Fibroblast of skin of scalp (primary cell): ENCODE measurements at places on chromosomes 2 and 18.
A peak's percentile ranks its signal among the peaks of the same experiment; 100 is the strongest.

DNA sequence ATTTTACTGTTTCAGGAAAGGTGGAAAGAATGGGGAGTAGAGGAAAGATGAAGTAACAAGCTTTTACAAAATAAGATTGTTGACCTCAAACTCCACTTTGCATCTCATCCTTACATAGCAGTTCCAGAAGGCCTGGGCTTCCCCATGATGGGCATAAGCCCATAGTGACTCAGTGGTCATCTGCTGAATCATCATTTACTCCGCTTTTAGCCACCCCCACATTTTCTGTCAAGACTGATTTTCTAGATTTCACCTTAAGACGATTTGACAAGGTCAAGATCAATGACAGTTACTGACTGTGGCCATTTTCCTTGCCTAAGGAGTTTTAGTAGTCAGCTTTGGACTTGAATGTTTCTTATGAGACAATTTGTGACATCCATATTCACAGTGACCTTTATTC is 49.4 kb downstream of the PLEKHM3 start:
- no peak for DNase-seq

DNA sequence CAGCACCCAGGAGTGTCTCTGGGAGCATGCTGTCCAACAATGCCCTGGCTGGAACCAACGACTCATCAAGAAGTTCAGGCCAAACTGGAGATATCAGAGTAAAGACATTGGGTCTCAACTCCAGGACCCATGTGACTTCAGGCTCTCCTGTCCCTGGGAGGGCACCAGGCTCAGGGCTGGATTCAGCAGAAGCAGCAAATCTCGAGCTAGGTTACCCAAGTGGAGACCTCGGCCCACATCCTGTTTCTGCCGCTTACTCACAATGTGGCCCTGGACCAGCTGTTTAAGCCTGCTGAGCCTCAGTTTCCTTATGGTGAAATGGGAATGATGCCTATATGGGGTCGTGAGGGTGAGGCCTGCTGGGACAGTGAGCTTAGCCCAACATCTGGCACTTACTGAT is 9.3 kb upstream of the OTOF start:
- DNase-seq: no peak

GRCh38 chr18:64017870-64018269 is 48.0 kb downstream of the SERPINB8 start:
- peak; percentile 27 for DNase-seq

DNA sequence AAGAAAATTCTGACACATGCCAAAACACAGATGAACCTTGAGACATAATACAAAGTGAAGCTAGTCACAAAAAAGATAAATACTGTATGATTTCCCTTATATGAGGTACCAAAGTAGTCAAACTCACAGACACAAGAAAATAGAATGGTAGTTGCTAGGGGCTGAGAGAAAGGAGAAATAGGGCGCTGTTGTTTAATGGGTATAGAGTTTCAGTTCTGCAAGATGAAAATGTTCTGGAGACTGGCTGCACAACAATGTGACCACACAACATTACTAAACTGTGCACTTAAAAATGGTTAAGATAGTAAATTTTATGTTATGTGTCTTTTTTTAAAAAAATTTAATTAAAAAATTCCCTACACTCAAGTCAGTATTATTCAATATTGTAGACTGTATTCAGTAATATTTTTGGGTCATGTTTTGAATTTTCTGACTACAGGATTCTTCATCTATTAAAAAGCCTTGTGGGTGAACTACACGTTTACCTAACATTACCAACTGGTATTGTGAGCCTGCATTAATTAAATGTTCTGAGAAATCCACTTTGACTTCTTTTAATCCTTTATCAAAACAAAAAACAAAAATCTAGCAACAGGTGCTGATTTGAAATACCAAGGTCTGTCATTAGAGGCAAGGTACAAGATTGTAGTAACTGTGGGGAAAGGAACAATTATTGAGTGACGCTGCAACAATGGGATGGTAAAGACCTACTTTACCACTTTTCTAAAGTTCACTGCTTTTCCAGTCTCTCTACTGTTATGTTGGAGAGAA is 140.8 kb upstream of the ZFP36L2 start:
- DNase-seq: no peak

DNA sequence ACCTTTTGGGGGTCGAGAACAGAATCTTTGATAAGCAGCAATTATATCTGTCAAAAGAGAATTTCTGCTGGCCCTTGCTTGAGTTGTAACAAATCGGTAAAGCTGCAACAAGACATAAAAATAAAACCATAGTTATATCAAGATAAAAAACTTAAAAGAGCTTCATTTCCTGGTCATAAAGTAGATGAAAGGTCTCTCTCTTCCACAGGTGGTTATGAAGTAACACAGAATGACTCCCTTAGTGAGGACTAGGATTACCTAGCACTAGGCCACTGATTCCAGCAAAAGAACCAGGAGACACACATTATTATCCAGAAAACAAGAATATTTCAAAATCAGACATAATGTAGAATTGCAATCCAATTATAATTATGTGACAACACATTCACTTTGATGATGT is 5.4 kb downstream of the AFG3L2 start:
- no peak for DNase-seq

GRCh38 chr2:239370876-239371725 is 29.7 kb downstream of the HDAC4 start:
- DNase-seq: no peak

GRCh38 chr2:85806358-85807118 is 52.7 kb downstream of the ATOH8 start:
- DNase-seq: no peak

DNA sequence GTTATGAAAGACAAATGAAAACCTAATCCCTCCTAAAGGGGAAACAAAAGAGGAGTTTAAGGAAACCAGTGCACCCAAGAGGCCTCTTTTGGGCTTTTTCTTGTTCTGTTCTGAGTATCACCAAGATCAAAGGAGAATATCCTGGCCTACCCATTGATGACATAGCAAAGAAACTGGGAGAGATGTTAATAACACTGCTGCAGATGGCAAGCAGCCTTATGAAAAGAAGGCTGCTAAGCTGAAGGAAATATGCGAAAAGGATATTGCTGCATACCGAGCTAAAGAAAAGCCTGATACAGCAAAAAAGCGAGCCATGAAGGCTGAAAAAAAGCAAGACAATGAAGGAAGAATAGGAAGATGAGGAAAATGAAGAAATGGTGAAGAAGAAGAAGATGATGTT is 23.6 kb upstream of the STAT4 start:
- DNase-seq: no peak

GRCh38 chr18:616380-616995 is 19.7 kb downstream of the CLUL1 start:
- peak; percentile 60 for DNase-seq

- DNase-seq: no peak
These were observed 144.9 kb downstream of the DDX1 start for GRCh38 chr2:15736396-15737180.

DNA sequence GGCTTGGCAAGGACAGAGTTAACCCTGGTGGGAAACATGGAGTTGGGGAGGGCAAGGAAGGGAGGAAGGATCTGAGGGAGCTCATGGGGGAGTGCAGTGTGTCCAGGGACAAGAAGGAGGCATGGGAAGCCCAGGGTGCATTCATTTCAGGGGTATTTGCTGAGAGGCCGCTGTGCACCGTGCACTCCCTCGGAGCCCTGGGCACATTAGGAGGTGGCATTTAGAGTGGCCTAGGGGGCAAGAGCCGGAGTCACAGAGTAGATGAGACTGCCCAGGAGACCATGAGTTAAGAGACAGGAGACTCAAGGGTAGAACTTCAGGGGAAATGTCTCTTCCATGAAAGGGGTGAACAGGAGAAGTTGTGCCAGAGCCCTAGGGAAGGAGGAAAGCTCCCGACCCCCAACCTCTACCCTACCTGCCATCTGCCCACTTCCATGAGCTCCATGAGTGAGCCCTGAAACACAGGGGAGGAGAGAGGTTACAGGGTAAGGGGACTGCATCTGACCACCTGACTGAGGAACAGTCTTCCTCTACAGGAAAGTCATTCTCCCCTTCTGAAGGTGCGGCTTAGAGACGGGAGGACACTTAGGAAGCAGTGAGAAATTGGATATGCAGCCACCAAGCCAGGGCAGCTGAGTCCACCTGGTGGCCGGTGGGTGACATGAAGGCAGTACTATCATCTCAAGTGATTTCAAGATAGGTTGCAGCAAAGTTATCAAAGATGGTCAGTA is 58.5 kb upstream of the COPS8 start:
- DNase-seq: peak; percentile 81

GRCh38 chr2:225735844-225736243 is 336.3 kb downstream of the NYAP2 start:
- DNase-seq: peak; percentile 82

DNA sequence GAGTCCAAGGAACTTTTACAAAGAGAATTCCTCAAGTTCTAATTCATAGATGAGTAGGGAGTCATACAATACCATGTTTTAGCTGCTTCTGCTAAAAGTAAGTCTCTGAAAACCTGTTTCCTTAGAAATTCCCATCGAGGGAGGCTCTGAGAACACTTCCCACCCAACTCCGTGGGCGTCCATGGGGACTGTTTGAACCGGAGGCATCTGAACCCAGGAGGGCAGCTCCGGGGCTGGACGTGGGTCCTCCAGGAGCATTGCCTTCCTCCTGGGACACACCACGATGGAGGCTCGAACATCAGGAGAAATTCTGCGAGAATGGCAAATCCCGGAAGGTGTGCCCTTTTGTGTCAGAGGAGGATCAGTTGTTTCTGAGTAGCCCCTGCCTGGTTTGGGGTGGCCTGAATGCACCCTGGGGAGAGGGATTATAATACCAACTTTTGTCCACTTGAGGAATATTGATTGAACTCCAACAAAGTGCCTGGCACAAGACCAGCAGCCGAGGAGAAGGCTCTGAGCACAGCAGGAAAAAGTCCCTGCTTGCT is 327.5 kb upstream of the SALL3 start:
- DNase-seq: no peak

DNA sequence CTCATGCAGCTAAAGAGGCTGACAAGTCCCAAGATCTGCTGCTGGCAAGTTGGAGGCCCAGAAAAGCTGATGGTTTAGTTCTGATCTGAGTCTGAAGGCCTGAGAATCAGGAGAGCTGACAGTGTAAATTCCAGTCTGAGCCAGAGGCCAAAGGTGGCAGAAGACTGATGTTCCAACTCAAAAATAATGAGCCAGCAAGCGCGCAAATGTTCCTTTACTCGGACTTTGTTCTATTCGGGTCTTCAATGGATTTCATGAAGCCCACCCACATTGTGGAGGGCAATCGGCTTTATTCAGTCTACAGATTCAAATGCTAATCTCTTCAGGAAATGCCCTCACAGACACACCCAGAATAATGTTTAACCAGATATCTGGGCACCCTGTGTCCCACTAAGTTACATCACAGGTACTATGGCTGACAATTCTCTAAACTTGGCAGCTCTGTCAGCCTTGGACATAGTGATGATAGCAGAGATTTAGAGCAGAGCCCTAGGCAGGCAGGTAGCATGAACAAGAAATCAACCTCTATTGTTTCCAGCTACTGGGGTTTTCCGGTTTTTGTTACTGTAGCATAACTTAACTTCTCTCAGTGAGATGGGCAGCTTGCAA is 318.5 kb downstream of the HRH4 start:
- no peak for DNase-seq

GRCh38 chr18:76437910-76438309 is 57.1 kb downstream of the ZNF516 start:
- DNase-seq: no peak

GRCh38 chr18:12411456-12411855 is 3.7 kb downstream of the PRELID3A start:
- DNase-seq: no peak

DNA sequence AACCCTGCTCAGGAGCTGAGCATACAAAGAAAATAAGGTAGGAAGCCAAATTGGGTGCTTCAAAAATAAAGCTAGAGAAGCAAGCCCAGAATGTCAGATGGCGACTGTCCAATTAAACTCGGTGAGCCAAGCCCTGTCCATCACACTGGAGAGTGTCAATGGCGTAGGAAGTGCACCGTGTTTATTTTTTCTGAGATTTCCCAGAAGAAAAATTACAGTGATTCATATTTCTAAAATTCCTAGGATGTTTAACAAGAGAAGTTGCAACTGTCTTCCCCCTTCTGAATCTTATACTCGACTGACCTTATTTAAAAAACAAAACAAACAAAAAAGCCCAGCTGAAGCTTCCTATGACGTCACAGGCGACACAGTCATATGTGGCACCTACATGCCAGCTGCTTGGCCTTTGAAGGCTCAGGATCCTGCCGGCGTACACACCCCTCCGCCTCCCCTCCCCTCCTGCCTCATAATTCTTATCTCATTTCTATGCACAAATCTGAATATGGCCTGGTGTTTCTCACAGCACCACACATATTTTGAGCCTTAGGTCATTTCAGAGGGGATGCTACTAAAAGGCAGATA is 60.8 kb downstream of the MBP start:
- peak; percentile 94 for DNase-seq

DNA sequence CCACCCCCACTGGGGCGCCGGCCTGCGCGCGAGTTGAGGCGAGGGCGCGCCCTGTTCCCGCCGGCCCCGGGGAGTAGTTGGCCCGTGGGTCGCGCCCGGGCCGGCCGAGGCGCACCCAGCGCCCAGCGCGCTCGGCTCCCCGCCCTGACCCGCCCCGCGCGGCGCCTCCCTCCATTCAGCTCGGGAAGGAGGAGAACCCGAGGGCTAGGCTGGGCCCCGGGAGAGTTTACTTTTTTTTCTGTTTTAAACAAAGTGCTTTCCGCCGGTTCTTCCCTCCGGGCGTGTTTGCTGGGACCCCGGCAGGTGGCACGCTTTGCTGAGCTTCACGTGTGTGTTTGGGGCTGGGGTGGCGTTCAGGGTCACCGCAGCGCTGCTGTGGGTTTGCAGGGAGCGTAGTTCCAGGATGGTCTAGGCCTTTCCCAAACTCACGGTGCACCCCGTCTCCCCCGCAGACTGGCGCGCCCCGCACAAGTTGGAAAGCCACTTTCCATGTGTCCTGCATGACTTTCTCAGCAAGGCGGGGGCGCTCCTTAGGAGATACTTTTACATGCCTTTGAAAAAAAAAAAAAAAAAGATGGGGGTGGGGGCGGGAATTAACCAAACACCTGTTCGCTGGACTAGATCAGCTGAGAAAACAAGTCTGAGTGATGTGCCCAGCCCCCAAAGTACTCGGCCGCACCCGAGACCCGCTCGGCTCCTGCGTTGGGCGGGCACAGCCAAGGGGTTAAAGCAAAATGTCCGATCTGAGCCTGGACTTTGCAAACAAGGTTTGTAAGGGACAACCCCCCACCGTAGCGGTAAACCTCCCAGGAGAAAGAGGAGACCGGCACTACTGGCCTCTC is 825 bp downstream of the ITGA6 start:
- DNase-seq: no peak

DNA sequence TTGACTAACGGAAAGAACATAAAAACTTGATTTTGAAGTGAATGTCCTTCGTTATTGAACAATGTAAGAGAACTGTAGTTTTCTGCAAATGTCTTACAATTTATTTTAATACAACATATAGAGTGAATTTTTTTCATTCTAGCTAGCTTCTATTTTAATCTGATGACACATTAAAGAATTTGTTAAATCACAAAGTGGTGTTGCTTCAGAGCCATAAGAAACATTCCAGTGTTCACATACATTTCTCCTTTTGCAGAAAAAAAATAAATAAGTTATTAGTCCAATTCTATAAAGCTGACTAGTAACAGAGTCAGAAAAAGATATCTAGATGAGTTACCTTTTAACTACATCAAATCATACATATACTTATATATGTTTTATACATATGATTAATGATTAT is 914.3 kb upstream of the SLC39A10 start:
- DNase-seq: peak; percentile 65

GRCh38 chr2:217998926-217999594 is 3.7 kb downstream of the TNS1 start:
- no peak for DNase-seq

- DNase-seq: no peak
These were observed 106.0 kb downstream of the KCNJ3 start for GRCh38 chr2:154804451-154804850.

- peak; percentile 24 for DNase-seq
These were observed 17.1 kb upstream of the NFE2L2 start for GRCh38 chr2:177281400-177282180.

- no peak for DNase-seq
These were observed 110.3 kb downstream of the TAF4B start for GRCh38 chr18:26336572-26336971.
